Activated T-cell treated with anti-CD3 and anti-CD28 coated beads for 1 hour (primary cell): ENCODE measurements at places on chromosomes 11 and 22.

GRCh38 chr11:74092425-74092824 lies 78.4 kb downstream of the C2CD3 start:
- no peak for DNase-seq

DNA sequence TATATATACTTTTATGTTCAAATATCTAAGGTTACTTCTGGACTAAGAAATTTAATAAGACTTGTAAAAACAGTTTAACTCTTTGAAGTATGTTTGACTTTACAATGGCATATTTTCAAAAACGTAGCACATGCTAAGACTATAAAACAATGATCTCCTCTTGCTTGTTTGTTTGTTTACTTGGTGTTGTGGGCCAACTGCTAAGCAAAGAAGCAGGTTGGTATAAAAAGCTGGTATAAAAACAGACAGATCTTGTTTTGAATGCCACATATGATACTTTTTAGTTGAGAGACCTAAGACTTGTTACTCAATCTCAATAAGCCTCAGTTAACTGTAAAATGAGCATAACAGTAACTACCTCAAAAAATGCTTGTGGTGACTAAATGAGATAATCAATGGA lies 1206.3 kb downstream of the LRRC4C start:
- no peak for DNase-seq

DNA sequence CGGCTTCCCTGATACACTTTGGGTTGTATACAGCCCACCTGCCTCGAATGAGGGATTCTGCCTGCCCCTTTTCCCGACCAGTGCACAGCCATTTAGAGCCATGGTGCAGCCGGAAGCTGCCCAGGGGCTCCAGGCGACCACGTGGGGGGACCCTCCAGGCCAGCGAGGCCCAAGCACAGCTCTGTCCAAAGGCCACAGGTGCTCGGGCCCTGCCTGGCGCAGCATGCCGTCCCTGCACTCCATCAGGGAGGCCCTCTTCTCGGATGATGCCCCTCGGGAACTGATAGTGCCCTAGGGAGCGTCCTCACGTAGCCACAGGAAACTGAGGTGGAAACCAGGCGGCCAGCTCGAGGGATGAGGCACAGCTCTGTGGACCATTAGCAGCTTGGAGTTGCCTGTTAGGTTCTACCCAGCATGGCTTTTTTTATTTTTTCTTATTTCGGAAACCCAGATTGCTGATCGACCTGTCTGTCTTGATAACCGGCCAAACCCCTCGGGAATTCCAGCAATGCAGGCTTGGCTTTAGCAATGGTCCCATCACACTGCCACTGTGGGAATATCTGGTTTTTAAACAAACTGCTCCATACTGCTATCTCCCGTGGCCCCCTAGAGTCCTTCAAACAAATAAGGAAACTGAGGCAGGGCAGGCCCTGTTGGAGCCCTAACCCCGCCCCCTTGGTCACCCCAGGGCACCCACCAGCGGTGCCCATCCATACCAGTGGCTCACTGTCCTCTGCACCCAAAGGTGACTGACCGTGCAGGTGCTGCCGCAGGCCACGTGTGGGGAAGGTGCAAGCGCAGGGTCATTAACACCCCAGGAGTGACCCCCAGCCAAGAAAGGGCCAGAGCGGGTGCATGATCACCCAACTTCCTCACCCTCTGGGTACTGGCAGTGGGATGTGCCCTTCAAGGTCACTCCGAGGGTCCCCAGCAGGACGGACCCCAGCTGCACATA lies 8.0 kb downstream of the ANO1 start:
- DNase-seq = no peak

- no peak for DNase-seq
Measured at GRCh38 chr11:87444993-87445392, 407.3 kb downstream of the TMEM135 start.

DNA sequence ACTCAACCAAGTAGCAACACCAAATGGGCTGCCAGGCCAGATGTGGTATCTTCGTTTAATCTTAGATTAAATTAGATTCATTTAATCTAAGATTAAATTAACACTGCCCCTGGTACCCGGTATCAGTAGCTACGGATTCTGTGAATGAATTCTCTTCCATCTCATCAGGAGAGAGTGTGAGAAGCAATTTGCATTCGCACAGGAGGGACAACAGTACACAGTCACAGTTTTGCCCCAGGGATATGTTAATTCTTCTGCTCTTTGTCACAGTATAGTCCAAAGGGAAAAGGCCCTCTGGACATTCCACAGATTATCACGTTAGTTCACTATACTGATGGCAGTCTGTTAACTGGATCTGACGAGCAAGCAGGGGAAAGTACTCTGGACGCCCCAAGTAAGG lies 22.9 kb downstream of the ASCL2 start:
- DNase-seq = no peak

GRCh38 chr22:35266277-35266676 lies 9.0 kb downstream of the HMGXB4 start:
- no peak for DNase-seq

DNA sequence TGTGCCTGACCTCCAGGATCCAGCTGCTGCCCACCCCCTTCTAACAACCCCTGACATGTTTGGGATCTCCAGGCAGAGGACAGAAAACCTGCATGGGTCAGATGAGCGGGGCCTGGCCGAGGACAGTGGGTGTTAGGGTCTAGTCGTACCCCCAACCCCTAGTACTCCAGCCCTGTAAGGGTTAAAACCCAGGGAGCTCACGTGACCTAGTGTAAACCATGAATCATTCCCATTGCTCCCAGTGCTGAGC lies 89.1 kb upstream of the CRYBB3 start:
- no peak for DNase-seq

DNA sequence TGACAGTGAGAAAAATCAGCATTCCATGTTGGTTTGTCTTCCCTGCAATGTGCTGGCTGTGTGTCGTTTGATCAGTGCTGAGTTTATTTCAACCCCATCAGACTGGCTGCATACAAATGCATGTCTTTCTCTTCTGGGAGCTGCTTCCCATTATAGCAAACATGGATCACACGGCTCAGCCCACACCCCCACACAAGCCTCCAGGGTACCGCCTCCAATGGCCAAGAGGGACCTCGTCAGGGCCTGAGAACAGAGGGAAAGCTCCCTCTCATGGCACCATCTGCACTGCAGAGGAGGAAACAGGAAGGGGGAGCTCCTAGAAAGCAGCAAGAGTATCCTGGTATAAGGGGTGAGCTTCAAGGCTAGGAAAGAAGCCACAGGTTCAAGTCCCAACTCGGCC lies 214.2 kb downstream of the LARGE1 start:
- DNase-seq = no peak

- DNase-seq = no peak
Measured at GRCh38 chr11:10080138-10080537, 213.9 kb downstream of the SBF2 start.

- no peak for DNase-seq
Measured at GRCh38 chr22:39526736-39527171, 5.8 kb downstream of the RPS19BP1 start.

GRCh38 chr11:96388891-96389719 lies 607 bp downstream of the CCDC82 start:
- no peak for DNase-seq

- no peak for DNase-seq
Measured at GRCh38 chr22:27994481-27995331, 75.7 kb upstream of the PITPNB start.

DNA sequence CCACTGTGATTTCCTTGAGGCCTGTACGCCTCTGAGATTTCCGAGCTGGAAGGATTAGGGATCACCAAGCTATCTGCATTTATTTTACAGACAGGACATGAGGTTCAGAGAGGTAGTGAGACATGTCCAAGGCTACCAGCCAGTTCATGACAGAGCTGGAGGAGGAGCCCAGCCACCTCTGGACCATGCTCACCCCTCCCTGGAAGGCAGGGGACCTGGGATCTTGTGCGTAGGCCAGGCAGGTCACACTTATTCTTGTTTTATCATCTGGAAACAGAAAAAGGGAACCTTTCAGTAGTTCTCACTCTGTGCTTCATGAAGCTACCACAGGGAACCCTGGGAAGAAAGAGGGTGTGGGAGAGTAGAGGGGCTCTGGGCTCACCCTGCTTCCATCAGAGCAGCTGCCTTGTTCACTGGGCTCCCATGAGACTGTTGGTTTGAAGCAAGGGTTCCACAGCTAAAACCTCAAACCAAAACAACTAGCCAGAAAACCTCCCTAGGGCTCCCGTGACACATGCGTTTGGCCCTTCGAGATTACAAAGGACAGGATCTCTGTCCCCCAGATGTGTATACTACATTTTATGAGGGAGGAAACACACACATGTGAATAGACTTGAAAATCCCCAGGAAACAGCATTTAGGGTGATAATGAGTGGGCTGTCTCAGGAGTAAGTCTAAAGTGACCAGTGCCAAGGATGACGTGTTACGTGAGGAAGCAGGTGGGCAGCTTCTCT lies 106.4 kb downstream of the DSCAML1 start:
- no peak for DNase-seq
